ENCODE measurements at places on chromosomes 12 and 14.

GRCh38 chr12:108685469-108686260, 45.7 kb downstream of the CORO1C start:
- no peak for DNase-seq

DNA sequence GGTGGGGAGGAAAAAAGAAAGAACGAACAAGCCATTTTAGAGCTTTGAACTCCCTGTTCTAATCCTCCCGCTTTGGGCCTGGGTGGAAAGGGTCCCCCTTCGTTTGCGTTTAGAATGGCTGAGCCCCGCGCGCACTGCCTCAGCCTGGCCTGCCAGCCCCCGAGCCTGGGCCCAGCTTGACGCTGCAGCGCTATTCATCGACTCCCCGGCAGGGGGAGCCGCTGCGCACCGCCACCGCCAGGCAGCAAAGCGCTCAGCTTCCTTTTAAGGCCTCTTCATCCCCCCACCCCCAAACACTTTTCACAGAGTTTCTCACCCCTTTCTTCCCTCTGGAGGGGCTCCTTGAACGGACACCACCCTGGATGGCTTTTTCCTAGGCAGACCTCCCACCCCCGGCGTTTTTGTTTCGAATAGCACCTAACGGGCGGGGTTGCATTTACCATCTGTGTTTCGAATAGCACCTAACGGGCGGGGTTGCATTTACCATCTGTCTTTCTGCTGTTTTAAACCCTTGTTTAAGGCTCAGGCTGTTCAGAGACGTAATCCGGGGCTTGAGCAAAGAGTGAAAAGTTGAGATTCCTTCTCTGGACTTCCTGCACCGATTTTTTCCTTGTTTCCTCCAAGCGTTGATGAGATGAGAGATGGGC, 56.4 kb upstream of the PIWIL1 start:
- DNase-seq = no peak

DNA sequence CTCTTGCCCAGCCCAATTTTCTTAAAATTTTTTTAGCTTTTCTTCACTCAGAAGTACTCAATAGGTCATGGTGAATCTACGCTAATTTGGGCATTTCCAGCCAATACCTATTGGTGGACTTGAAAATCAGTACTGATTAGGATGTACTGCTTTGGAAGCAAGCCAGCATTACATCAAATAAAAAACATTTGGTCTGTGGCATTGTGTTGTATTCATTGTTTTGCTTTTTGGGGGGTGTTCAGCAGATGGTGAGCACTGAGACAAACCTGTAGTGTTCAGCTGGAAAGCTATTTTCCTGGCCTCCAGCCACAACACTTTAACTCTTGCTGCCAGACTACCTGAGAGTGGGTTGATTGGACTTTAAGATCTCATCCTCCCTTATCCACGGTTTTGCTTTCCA, 4.0 kb downstream of the MAPKAPK5 start:
- DNase-seq = no peak

- DNase-seq = no peak
Observed at GRCh38 chr12:90055071-90055470, 346.4 kb upstream of the ATP2B1 start.

DNA sequence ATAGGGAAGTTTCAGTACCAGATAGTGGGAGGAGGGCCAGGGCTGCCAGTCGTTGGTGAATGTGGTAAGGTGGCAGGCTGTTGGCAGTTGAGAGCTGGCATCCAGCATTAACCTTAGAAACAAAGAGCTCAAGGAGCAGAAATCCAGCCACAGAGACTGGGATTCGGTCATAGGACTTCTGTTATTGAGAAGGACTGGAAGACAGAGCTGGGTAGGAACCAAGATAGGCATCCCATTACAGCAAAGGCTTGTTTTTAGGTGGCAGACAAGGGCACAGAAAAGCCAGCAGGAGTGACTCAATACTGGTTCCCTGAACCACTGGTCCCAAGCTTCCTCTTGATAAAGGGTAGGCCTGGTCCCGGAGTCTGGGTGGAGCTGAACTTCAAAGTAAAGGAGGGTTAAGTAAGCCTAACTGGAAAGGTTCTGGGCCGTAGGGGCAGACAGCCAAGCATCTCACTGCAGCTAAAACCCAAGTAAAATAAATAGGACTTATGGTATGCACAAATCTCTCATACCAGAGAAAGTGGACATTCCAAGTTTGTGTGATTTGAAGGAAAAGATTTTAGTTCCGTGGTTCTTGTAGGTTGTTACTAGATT, 147.9 kb downstream of the ETV6 start:
- DNase-seq = no peak
